ENCODE measurements at places on chromosomes 13 and 19.

DNA sequence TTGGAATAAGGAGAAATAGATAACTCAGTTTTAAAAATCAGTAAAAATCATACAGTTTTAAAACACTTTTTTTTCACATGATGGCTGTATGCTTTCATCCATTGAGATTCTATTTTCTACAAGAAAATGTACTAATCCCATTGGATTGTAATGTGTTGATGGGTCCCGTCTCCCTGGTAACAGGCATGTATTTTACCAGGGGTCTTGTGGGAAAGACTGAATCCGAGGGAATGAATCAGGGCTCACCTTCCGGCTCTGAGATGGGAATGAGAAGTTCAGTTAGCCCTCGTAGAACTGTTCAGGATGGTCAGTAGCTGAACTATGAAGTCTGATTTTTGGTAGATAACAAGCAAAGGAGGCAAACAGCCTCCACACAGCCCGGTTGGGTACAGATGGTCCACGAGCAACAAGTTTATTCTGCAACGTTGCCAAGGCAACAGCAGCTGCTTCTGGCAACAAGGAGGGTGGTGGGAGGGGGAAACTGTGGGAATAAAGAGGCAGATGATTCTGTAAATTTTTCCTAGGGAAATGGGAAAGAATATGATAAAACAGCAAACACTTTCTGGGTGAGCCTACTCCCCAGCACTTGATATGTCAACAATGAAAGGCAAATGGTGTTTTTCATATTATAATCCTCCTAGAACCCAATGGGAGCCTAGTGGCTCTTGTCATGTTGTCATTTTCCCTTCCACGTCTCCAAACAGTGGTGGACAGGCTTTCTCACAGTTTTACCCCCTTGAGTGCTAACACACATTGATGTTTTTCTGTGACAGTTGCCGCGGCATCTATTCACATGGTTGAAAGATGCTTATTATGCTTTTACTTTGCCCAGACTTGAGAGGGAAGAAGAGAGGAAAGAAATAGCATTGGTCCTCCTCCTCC, 12.4 kb upstream of the SIAH3 start:
- no peak for DNase-seq

GRCh38 chr19:45250832-45251451, at the start of gene MARK4:
Gene MARK4, plus strand, starts transcription at chr19:45251271. Its CDS starts 318 bp downstream, at chr19:45251589.
- peak; percentile 40 for DNase-seq

DNA sequence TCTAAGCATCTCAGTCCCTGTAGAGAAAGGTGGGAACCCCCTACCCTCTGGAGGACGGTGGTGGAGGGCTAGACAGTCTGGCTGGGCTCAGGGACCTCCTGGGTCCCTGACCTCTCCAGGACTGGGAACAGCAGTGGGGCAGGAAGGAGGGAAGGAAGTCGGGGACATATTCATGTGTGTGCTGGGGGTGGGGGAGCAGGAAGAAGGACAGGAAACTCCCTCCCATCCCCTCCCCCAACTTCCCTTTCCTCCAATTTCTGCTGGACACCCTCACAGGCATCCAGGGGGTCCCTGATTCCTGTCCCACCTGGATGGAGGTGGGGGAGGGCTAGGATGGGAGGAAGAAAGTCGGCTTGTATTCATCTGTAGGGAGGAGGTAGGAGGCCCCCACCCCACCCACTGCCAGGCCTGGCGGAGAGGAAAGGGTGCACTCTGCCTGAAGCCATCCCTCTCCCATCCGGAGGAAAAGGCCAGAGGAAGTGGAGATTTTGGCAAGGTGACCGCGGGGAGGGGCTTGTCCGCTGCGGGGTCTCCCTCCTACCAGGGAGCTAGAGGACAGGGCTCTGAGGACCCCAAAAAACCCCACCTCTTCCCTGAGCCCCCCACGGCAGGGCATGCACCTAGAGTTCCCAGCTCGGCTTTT, 2.3 kb downstream of the NOVA2 start:
- no peak for DNase-seq

DNA sequence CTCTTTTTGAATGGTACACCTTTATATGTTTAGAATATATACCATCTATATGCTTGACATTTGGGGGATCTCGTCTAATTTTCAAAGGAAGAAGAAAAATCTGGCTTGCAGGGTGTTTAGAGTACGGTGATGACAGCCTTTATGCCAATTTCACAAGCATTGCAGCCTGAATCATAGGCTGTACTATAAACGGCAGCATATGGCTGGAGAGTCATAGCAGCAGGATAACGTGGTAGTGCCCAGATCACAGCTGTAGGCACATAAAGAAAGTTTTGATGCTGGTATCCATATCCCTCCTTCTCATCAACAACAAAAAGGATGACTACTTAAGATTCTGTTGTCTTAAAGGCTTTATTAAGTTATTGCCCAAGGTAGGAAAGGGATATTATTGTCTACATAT, 253.0 kb downstream of the PCDH9 start:
- no peak for DNase-seq

DNA sequence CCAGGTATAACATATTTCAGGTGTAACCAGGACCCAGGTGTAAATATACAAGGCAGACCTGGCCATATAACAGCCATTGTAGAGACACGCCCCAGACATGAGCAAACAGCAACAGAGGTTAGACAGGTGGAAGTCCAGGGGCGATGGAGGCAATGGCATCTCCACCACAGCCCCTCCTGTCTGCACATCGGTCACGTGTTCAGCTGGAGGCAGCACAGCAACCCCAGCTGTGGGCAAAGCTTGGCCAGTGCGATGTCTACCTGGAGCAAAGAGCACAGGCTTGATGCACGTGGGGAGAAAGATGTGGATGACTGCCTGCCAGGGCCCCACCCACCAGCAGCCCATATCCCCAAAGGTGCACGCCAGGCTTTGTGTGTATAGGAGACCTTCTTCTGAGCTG, 4.4 kb downstream of the CYP4F2 start:
- DNase-seq, result no peak

DNA sequence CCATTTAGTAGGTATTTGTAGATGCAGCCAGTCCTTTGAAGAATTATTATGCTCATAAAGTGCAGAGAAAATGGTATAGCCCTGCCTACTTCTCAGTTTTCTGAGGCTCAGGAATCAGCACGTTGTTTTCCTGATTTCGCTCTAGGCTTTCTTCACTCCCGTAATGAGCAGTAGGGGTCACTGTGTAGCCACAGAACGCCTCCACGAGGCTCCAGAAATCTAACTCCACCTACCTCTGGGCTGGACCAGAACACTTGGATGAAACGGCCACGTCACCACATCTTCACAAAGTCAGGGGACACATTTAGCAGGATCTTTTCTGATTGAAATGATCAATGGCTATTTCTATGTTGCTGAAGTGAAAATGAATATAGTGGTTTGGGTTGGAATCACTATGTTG, 49.8 kb upstream of the GTF3A start:
- DNase-seq, result peak; percentile 13

DNA sequence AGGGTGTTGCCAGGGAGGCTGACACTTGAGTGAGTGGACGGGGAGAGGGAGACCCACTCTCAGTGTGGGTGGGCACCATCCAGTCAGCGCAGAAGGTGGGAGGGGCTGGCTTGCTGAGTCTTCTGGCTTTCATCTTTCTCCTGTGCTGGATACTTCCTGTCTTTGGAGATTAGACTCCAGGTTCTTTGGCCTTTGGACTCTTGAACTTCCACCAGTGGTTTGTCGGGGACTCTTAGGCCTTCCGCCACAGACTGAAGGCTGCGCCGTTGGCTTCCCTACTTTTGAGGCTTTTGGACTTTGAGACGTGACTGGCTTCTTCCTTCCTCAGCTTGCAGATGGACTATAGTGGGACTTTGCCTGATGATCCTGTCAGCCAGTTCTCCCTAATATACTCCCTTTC, 4.3 kb upstream of the LENG8 start:
- DNase-seq, result no peak

- no peak for DNase-seq
These were observed 1.6 kb upstream of the RAP2A start for GRCh38 chr13:97432232-97432916.

- DNase-seq, result no peak
These were observed 2.3 kb downstream of the TGFBR3L start for GRCh38 chr19:7916955-7917266.

DNA sequence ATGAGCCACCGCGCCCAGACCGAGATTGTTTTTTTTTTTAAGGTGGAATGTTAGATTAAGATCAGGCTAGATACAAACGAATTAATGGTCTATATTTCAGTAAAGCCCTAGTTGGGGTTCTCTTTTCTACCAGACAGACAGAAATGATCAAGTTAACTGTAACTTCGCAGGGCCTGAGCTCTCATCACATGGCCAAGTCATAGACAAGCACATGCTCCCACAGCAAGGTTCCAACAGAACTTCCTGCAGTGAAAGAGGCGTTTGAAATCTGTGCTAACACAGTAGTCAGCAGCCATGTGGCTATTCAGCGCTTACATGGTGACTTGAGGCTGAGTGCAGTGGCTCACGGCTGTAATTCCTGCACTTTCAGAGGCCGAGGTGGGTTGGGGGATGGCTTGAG, 34.7 kb upstream of the SEMA6B start:
- DNase-seq, result no peak

DNA sequence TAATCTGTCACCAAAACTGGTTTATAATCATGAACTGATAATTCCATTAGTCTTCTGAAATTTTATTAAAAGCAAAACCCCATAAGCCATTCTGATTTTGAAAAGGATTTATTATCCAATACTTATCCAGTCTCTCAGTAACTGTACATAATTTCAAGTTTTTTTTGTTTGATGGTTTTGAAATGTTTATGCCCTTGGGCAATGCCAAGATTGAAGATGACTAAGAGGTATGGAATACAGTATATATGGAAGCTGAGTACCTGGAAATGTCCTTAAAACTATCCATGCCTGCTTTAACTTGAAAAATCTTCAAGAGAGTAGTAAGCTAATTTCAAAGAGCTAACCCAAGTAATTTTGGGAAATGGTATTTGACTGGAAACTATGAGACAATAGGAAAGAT, 1.8 kb upstream of the NEK5 start:
- no peak for DNase-seq

DNA sequence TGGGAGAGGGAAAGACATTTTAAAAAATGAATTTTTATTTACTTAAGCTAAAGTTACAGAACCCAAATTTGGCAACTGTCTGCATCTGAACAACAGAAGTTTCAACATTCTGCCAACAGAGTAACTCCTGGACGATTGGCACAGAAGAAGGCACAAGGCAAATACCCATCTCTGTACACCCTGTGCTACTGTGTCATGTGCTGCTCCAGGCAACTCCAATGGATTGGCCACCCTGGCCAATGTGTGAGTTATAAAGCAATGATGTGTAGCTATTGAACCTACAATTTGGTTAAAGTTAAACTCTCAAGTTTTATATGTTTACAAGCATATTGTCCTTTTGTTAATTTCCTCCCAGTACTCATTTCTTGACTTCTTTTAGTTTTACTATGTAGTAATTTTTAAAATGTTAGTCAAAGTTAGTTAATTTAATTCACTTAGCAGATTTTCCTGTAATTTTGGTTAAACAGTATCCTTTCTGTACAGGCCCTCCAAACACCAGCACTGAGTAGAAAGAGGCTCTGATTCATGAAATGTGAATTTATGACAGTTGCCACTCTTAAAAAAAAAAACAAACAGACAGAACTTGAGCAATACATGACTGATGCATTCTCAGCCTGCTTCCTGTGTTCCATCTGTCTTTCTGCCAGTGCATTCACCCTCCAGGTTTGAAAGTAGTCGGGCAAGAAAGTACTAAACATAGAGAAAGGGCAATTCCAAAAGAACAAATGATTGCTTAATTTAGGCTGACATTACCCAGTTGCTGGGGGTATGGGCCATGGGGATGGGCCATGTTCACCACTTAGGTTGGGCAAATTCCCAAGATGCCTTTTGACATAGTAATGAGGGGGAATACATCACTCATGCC, 5.9 kb downstream of the STARD13 start:
- DNase-seq, result no peak

- DNase-seq, result peak; percentile 62
These were observed at the start of gene CERS4 for GRCh38 chr19:8208922-8209461. Gene CERS4, plus strand, starts transcription at chr19:8209370. Its CDS starts 41,707 bp downstream, at chr19:8251077.

- DNase-seq, result no peak
These were observed 7.0 kb downstream of the ABHD8 start for GRCh38 chr19:17296273-17296672.

- no peak for DNase-seq
These were observed 47.8 kb upstream of the C1QTNF9 start for GRCh38 chr13:24261566-24261965.

GRCh38 chr19:24078680-24079079, 8.3 kb upstream of the ZNF254 start:
- DNase-seq, result no peak

- no peak for DNase-seq
These were observed 1.4 kb downstream of the FZR1 start for GRCh38 chr19:3507371-3508120.

- no peak for DNase-seq
These were observed 39.8 kb upstream of the MCF2L start for GRCh38 chr13:112928972-112929782.

- no peak for DNase-seq
These were observed 57.4 kb downstream of the ATP11A start for GRCh38 chr13:112747256-112747655.

GRCh38 chr13:26420282-26420960, 137.1 kb upstream of the WASF3 start:
- no peak for DNase-seq

GRCh38 chr13:60453490-60453889, 56.5 kb downstream of the TDRD3 start:
- no peak for DNase-seq

DNA sequence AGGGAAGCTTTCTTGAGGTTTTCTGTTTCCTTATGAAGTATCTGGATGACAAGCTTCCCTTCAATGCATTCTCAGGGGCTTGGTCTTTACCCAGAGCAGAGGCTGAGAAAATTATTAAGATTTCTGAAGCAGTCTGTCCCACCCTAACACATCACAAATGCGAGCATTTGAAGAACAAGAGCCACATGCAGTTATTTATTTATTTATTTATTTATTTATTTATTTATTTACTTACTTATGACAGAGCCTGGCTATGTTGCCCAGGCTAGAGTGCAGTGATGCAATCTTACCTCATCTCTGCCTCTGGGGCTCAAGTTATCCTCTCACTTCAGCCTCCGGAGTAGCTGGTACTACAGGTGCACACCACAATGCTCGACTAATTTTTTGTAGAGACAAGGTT, 38.4 kb downstream of the SPRYD7 start:
- no peak for DNase-seq

DNA sequence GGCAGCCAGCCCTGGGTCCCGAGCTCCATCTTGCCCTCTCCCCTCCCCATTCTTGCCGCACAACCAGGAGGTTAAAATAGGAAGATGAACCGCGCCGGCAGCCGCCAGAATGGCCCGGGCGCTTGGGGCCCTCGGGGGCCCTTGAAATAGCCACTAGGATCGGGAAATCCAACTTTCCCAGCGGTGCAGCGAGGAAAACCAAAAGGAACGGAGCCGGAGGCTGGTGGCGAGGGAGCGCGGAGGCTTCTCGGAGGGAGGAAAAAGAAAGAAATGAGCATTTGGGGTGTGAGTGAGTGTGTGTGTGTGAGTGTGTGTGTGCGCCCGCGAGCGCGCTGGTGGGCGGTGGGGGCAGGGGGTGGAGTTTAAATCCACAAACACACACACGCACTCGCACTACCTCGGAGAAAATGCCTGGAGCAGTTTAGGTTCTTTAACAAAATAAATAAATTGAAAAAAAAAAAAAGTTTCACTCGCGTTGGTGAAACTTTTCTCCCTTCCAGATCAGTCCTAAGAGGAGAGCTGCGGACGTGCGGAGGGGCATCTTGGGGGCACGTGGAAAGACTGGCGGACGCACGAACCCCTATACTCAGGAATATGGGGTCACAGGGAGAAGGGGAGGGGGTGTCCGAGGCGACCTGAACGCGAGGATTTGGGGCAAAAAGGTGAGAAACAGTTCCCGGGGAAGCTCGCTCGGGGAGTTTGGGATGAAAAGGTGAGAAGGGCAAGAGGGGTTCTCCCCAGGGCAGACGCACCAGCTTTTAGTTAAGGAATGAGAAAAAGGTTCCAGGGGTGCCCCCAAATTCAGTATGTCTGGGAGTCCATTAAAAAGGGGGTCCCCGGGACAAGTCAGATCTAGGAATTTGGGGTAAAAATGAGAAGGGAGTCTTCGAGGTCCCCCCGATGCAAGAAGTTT, 1.3 kb downstream of the RFX2 start:
- peak; percentile 25 for DNase-seq

Measured in activated T-helper 1 cell treated with Interleukin-2 at 50 U/mL for 16 hours (primary cell).